Activated CD4-positive, alpha-beta T cell treated with anti-CD3 and anti-CD28 coated beads, Interleukin-2, amount 10 ng/mL, durations not matched to agents 24 days and 14 days (primary cell): ENCODE measurements at places on chromosomes 4 and X. TPM values are rescaled to one million over a fixed set of nuclear protein-coding genes. Genes with fewer than 3 reads are reported as not detected.

Gene SMIM10
- total RNA-seq, result 0.65 and 0.88 TPM in 2 replicates

DNA sequence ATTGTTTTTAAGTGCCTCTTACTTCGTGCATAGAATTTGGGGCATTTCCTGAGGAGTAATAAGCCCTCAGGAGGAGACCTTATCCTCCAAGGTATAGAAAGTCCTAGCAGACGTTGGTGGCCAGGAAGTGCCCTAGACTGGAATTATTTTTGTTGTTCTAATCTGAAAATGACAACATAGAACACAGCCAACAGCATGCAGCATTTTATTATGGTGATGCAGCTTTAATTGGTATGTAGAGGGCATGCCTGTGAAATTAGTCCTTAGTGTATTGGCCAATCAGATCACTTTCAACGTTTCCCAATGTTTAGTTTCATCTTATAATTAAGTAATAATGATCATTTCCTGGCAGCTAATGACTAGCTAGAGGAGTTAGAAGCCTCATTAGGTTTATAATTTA, 199.2 kb downstream of the SHROOM3 start:
- no peak for DNase-seq

Gene EPHA5
- not detected in 2 replicates for total RNA-seq

- DNase-seq, result no peak
Observed at GRCh38 chrX:133177202-133177601, 41.0 kb downstream of the TFDP3 start.

- DNase-seq, result no peak
Observed at GRCh38 chr4:180947425-180947824, 1295.8 kb upstream of the TENM3 start.

Gene NOX1
- not detected in 2 replicates for total RNA-seq

- DNase-seq, result no peak
Observed at GRCh38 chr4:53185869-53186585, 179.8 kb downstream of the SCFD2 start.

DNA sequence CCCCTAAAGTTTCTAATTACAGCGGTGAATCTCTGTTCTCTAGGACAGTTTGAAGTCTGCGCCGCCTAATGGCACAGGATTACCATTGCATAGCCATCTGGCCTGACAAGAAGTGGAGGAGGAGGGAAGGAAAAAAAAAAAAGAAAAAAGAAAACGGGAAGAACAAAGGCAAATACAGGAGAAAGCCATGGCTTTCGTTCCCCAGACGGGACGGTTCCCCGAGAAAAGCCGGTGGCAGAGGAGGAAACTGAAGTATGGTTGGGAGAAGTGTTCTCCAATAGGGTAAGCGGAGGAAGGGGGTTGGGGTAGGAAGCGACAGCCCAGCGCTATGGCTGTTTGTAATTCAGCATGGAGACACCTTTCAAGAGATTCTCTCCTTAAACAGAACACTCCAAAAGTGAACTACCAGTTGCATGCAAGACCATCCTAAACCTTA, 80.8 kb downstream of the HMGN5 start:
- DNase-seq, result peak; percentile 74

- DNase-seq, result no peak
Observed at GRCh38 chrX:45709381-45709780, 508.7 kb upstream of the DIPK2B start.

Gene SPANXN4
- total RNA-seq, result not detected in 2 replicates

Gene FDCSP
- not detected in 2 replicates for total RNA-seq

DNA sequence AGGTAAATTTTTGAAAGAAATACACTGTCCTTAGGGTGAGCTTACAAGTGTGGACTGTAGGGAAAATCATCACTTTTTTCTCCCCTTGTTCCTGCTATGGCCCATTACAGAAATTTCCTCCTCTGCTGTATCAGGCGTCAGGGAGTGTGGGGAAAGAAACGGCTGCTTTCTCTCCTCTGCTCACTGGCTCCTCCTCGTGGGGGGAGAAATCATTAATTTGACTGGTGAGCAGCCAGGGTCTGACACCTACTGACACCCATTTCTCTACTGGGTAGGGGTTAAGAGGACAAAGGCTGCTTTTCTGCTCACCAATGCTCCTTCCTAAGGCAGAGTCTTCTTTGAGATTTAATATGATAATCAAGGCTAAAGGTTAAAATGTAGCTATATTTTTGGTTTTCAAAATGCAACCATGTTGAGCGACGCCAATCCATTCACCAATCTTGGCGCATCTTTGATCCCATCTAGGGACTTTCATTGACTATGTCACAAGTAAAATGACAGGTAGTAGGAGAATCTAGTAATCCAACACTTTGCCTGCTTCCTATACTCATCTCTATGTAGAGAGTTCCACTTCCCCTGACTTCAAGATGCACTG, 25.1 kb downstream of the SETD7 start:
- peak; percentile 89 for DNase-seq
